T47D (cell line): ENCODE measurements at places on chromosomes 16 and 17.

- DNase-seq, result peak; percentile 37
Observed at GRCh38 chr17:80063830-80064585, 27.6 kb downstream of the CCDC40 start.

DNA sequence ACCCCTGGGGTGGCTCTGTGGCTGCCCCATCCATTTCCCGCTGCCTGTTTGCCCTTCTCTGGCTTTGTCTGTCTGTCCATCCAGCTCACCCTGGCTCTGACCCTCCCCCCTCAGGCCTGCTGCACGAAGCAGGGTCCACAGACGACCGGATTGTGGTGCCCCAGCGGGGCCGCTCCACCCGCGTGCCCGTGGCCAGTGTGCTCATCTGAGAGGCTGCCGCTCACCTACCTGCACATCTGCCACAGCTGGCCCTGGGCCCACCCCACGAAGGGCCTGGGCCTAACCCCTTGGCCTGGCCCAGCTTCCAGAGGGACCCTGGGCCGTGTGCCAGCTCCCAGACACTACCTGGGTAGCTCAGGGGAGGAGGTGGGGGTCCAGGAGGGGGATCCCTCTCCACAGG, 761 bp upstream of the LAT start:
- DNase-seq, result no peak

DNA sequence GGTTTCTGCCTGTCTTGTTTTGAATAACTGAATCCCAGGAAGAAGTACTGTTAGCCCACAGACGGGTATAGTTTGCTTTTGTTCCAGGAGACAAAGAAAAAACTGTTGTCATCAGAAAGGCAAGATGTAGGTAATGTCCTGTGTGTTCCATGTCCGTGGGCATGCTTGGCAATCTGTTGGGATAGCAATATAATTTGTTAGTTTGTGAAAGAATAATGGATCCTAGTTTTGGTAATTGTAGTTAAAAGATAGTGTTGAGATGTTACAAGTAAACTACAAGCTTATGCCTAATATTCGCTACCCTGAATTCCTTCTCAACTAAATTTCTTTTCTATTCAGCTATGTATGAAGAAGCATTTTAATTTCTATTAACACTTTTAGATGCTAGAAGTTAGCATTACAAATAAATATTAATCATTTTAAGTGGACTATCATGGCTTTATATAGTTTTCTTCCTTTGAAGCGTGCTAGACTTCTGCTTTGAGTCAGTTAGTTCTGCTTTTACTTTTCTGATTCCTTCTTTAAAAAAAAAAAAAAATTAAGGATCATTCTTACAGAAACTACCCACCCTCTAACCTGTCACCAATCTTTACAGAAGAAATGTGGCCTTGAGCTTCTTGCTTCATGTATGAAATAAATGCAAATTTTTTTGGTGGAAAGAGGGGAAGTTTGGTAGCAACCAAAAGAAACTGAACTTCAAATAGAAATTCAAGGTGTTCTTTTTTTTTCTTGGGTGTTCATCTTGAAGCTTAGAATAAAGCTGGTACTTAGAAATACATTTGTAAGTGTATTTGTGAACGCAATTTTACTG, 2.4 kb downstream of the EVI2A start:
- no peak for DNase-seq

DNA sequence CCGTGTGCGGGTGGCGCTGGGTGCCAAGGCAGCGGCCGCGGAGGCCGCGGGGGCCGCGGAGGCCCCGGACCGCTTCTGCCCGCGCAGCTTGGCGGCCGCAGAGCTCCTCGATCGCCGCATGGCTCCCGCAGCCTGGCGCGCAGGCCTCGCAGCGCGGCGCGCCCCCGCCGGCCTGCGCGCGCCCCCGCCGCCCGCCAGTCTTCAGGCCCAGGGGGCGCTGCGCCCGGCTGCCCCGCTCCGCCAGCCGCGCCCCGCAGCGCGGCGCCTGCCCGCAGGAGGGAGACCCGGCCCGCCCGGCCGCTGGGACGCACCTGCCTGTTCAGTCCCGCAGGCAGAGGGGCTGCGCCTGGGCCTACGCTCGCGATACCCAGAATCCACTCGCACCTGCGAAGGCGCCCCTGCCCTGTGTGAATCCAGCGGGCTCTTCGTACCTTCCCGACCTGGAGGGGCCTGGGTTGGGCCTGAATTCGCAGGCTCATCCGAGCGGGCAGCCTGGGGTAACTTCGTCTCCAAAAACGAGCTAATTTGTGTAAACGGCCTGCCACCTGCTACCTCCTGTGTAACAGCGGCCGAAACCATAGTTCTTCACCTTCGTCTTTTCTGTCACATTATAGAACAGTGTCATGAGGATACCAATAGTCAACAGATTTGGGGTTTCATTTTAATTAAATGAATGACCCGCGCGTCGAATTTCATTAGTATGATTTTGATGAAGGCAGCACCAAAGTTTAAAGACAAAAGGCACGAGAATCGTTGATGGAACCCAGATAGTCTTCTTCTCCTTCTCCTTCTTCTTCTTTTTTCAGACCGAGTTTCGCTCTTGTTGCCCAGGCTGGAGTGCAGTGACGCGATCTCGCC, at the start of gene CENPV:
TSS of gene CENPV (minus strand) at position 153 of the 858 bp plus-strand sequence. CDS start at position 120, 33 bp downstream.
- peak; percentile 5 for DNase-seq

DNA sequence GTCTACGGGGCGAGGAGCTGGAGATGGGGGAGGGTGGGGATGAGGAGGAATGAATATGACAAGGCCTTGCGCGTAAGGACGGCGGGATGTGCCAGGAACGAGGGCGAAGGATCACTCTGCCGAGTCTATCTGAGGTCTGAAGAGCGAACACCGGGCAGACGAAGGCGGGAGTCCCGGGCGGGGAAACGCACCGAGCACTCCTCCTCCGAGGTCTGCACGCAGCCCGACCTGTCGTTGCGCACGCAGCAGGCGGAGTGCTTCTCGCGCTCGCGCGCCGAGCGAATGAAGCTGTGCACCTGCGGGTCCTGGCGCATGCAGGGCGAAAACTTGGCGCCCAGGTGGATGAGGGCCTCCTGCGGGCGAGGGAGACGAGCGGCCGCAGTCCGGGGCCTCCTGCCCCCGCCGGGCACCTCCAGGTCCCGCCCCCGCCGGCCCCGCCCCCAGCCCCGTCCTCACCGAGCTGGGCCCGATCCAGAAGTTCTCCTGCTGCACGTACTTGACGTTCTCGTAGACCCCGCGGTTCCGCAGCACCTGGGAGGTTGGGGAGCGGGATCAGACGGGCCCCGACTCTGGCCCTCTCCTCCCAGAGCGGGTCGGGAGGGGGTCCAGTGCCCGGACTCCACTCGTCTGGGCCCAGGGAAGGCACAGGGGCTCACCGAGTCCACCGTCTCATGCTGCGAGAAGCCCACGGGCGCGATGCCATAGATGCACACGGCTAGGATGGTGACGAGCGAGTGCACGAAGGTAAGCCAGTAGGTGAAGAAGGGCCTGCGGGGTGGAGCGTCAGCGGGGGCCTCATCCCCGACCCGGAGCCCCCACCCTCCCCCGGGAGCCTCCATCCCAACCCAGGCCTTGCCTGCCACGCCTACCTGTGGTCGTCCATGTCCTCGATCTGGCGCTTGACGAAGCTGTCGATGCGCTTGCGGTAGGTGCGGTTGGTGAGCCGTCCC, 7.6 kb downstream of the SNRNP25 start:
- DNase-seq, result no peak

DNA sequence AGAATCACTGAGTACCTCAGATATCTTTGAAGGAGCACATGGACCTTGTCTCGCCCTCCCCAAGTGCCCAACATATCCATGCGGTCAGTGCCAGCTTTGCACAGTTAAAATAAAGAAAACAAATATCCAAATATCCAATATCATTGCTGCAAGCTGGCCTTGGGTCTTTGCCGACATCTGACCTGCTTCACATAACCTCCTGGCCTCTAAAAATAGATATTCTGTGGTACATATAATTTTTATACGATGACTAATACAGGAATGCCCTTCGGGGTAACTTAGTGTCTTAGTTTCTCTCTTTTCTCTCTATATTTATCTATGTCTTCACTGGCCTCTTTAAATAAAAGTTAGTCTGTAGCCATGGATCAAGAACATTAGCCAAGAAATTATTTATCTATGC, 67.8 kb downstream of the MAF start:
- no peak for DNase-seq
